ENCODE measurements at places on chromosomes 13 and 19.

GRCh38 chr19:53898636-53899341 lies 10.3 kb upstream of the CACNG7 start:
- no peak for DNase-seq

- DNase-seq = peak; percentile 10
These were observed 28.5 kb downstream of the MED4 start for GRCh38 chr13:48066310-48066989.

GRCh38 chr19:42926781-42927180 lies 9.1 kb upstream of the PSG6 start:
- no peak for DNase-seq

- DNase-seq = no peak
These were observed 1512.0 kb downstream of the SLITRK1 start for GRCh38 chr13:82370316-82370715.

DNA sequence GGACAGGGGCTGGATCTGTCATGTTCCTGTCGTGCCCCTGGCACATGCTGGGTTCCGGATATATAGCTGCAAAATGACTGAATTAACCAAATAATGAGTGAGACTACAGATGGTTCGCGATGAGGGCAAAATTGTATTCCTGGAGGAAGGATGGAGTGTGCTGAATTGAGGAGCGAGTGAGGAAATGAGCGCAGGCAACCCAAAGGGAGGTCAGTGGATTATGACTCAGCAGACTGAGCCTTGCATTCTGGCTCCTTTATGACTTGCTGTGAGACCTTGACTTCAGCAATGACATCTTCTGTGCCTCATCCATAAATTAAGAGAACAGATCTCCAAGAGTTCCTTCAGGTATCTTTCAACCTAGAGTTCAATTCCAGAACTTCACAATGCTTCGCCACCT lies 115.0 kb upstream of the CLDN10 start:
- no peak for DNase-seq

DNA sequence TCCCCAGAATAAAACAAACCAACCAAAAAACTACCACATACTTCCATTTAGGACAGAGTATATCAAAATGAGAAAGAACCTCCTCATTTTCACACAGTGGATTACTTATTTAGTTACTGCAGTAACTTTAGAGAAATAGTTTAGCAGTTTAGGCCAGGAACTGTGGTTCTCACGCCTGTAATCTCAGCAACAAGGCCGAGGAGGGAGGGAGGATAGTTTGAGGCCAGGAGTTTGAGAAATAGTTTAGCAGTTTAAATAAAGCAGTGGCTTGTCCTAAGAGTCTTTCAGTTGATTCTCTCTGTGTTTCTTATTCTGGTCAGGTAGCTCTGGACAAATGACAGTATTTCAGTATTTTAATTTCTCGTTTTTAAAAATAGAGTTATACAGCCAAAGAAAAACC lies 9.4 kb downstream of the HMGB1 start:
- DNase-seq = no peak

DNA sequence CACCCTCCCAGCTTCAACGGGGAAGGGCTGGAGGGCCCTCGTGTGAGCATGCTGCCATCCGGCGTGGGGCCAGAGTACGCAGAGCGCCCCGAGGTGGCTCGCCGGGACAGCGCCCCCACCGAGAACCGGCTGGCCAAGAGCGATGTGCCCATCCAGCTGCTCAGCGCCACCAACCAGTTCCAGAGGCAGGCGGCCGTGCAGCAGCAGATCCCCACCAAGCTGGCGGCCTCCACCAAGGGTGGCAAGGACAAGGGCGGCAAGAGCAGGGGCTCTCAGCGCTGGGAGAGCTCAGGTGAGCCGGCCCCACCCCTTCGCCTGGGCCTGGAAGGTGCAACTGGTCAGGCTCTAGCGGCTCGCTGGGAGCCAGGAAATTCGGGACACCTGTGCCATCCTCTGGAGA lies 20.0 kb downstream of the PEX11G start:
- no peak for DNase-seq

DNA sequence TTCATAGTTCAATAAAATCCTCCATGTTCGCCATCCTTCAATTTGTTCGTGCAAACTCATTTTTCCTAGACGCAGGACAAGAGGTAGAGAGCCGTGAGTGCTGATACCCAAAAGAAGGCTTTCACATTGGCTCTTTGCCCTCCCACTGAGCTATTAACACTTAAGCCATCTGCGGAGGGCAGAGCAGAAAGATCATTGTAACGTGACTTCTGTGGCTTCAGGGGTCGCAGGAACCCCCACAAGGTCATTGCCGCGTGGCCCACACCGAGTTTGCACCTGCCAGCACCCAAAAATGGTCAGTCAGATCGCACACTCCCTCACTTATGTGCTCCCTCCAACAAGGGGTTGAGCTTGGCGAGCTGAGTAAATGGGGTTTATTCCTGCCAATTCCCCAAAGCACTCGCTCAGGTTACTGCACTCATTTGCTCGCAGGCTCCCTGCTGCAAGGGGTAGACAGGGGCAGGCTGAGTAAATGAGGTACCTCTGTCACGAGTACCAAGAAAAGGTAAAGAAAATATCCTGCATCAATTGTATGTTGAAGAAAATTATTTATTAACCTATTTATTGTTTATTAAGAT lies 144.1 kb downstream of the PRR20E start:
- no peak for DNase-seq

DNA sequence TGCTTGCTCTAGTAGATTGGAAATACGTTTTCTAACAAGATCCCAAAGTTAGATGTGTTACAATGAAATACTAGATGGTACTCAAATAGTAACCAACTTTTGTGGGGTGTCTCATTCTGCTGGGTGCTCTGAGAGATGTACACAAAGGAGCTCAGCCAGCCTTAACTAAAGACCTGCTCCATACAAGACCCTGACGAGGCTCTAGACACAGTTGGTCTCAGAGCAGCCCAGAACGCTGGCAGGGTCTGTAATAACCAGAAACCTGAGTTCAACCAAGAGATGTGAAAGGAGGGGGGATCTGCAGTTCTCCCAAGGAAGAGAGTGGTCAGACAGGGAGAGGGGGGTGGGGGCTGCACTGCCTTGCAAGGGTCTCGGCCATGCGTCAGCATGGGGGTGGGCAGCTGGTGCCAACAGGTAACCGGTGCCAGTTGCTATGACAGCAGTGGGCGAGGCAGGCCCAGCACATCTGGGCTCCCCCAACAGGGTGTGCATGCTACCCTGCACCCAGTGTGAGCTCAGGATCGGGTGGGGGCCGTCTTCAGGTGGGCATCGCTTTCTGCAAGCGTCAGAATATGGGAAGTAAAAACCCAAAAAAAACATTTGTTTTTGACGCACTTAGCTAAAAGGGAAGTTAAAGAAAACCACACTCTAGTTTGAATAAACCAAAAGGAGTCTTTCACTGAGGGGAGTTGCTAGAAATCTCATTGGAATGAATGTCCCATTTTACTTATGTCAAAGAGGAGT lies 68.0 kb upstream of the GPR183 start:
- DNase-seq = no peak

DNA sequence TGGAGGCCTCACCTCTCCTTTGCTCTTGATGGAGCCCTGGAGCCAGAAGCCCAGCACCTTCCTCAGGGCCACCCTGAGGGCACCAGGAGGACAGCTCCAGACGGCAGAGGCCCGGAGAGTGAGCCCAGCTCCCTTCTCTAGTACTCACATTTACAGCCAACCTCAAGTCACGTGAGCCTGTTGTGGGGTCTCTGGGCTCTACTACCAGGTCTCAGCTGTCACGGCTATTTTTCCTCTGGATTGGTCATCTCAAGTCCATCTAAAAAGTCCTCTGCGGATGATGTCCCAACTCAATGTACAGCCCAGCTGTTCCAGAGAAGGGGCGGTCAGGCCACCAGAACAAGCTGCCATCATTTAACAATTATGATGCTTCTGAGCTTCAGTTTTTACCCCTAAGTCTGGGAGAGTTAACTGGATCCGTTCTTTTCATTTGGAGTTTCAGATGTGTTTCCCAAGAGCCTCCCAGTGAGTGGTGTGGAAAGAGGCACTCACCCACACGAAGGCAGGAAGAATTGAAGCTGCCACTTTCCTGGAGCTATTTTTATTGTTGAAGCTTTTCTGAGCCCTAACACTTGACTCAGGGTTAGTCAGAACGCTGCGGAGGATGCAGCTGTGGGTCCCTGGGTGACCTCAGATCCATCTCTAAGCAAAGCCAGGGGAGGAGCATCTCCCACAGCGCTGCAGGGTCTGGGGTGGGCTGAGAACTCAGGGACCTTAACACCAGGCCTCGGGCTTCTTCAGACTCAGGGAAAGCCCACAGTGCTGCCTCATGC lies 143.5 kb upstream of the UBL3 start:
- no peak for DNase-seq

- DNase-seq = no peak
These were observed 38.4 kb upstream of the CPB2 start for GRCh38 chr13:46143184-46143701.

DNA sequence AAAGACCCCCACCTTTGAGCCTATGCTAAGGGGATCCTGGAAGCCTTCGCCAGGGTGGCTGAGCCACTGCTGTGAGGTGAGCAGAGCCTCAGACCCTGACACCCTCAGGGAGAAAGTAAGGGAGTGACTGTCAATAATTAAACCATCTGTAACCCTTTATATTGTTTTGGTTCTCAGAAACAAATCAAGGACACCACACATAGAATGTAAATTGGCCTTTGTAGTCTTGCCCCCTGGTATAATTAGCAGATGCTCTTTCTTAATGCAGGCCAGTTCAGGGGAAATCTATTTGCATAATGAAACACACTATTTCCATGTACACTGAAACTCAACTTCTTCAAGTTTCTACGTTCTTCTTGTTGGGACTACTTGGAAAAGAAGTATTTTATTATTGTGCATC lies 127.7 kb upstream of the EDNRB start:
- DNase-seq = no peak

GRCh38 chr13:48579165-48579918 lies 46.5 kb upstream of the RCBTB2 start:
- no peak for DNase-seq

- DNase-seq = no peak
These were observed 63.1 kb downstream of the SPATA13 start for GRCh38 chr13:24223341-24224231.

GRCh38 chr19:44725251-44725650 lies 23.3 kb upstream of the BCL3 start:
- no peak for DNase-seq

DNA sequence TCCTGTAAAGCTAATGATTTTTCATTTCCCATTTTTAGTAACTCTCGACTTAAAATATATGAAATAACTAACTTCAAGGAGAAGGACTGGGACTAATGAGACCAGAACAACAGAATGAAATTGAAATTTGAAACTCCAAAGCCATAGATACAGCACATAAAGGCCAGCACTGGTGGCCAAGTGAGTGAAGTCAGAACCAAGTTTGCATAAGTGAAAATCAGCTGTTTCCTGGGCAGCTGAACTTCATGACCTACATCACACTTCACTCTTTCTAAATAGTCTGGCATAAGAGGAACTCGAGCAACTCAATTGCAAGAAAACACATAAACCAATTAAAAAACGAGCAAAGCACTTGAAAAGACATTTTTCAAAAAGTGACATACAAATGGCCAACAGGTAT lies 84.5 kb downstream of the DCLK1 start:
- DNase-seq = no peak

DNA sequence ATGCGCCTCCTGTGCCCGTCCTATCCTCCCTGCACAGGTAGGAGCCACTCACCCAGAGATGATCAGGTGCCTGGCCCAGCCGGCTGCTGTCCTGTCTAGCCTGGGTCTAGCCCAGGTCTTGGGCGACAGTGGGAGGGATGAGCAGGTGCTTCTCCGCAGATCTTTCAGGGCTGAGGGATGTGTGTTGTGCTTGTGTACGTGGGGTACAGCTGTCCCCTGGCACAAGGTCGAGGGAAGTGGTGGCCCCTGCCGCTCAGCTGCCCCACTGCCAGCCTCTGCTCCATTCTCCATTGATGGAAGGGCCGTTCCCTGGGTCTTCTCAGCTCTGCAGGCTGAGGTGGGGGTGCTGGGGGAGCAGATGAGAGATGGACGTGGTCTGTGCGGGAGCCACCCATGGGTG lies 13.0 kb downstream of the WTIP start:
- no peak for DNase-seq

DNA sequence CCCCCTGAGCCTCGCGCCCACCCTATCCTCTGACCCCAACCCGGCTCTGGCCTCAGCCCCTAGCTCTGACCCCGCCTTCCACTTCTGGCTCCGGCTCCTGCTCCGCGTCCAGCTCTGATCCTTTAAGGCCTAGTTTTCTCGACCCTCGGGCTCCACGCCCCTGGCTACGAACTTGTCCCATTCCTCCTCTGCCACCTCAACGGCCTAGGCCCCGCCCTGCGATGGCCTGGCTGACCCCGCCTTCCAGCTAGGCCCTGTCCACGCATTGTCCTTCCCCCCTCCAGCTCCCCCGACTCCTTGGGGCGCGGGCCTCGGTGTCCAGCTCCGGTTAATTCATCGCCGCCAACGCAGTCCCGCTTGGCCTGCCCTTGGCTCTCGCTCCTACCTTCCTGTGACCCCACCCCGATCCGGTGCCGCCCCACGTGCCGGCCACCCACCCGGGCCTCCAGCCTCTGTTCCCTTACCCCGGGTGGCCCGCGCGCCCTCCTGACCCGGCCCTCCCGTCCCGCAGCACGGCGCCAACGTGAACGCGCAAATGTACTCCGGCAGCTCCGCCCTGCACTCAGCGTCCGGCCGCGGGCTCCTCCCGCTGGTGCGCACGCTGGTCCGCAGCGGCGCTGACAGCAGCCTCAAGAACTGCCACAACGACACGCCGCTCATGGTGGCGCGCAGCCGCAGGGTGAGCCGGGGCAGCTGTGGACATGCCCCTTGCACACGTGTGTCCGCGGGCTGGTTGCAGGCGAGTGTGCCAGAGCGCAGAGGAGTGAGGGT lies 9.4 kb downstream of the BCL3 start:
- no peak for DNase-seq

DNA sequence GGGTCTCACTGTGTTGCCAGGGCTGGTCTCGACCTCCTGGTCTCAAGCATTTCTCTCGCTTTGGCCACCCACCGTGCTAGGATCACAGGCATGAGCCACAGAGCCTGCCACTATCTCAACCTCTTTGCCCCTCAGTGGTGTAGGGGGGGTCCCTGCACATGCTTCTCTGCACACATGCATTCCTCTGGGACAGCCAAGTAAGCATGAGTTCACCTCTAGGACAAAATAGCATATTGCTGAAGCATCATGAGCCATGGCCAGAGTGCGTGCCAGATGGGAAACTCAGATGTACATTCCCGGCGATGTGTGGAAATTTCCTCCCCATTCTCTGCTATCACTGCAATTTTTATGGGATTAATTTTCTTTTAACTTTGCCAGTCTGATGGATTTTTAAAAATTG lies 23.1 kb downstream of the CHAF1A start:
- no peak for DNase-seq
